Posterior cingulate gyrus (tissue), 11 donors: ENCODE measurements at places on chromosomes 7 and 10.
A peak's percentile ranks its signal among the peaks of the same experiment; 100 is the strongest.

DNA sequence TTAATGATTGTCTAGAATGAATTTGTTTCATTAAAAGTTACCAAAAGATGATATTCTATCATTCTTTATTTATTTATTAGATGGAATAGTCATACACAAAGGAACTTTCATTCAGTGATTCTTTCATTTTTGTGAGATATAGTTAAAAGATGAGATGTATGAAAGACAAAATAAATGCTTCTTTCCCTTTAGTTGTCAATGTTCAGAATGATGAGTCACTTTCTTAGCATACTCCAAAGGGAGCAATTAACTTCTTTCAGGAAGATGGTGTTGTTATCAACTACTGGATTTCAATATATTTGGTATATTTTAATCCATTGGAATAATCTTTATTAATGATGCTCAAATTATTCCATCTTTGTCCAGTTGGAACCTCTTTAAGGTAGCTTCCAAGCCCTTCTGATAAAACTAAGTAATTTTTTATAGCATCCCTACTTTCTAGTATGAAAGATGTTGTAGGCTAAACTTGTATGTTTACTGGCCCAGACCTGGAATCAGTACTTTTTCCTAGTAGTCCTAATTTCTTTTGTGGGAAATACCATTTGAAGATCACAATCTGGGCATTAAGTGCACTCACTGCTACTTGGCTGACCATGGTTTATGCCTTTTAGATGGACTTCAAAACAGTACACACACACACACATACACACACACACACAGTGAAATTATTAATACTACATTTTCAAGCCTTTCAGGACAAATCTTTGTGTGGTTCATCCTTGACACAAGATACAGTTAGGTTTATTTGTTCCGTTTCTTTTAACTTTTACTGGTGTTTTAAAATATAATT lies 2.5 kb downstream of the GIMAP7 start:
- DNase-seq: no peak

- DNase-seq: no peak
Observed at GRCh38 chr10:26627324-26627723, 70.2 kb upstream of the PDSS1 start.

- peak; percentile 85 for DNase-seq
Observed at GRCh38 chr7:2661602-2662272, 26.3 kb upstream of the AMZ1 start.

DNA sequence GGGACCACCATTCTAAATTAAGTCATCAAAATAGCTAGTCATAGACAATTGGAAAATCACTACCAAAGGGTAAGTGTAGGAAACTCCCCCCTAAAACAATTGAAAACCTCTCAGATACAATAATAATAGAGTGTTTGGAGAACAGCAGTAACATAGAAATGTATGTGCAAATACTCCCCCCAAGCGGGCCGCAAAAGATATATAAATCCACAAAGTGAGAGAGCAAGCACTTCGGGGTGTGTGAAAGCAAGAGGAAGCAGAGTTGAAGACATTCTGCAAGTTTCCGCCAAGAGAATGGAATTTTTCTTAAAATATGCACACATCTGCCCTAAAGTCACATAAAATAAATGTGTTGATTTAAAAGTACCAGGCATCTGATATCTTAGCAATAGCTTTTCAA lies 33.3 kb downstream of the CHCHD3 start:
- DNase-seq: no peak

- no peak for DNase-seq
Observed at GRCh38 chr7:2710286-2710655, 22.3 kb downstream of the AMZ1 start.

DNA sequence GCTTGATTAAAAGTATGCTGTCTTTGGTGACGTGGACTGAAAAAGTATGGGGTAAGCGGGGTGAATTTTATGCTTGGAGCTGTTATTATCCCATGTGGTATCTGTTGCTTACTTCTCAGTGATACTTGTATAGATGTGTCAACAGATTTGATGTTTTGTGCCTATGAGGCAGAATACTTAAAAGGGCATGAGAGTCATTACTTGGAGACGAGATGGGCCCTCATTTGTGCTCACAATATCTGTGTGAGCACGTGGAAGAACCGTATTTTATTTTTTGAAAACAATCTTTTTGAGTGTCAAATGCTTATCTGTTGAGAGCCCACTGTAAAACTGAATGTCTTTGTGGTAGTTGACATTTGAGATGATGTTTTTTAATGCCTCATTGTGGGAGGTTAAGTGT lies 281.9 kb downstream of the EXOC4 start:
- no peak for DNase-seq

DNA sequence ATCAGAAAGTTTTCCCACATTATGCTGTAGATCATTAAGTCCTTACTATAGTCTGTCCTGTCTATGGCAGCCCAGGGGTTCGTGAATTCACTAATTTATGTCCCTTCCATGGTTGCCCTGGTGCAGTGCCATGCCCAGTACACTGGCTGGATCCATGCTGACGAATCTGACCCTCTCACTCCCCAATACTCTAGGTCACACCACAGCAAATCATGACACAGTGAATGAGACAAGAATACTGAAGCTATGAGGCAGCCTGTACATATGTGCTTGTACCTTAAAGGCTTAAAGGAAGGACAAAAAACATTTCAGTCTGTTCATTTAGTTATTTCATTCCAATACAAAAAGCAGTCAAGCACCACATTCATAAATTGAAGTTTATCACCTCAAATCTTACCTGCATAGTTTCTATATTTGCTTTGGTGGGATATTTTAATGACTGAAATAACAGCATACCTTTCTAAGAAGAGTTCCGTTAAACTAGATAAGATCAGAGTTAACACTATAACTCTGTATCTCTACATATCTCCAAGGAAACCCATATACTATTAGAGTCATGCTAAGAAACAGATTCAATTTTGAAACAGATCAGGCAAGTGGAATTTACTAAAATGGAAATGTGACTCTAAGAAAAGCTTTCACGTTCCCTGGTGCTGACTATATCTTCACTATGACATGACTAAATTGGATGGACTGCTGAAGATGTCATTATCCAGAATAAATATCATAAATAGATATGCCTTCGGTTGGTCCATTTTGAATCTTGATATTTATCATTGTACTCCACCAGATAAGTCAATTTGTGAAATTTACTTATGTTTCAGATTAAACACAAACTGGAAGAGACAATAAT lies 36.7 kb downstream of the OSBPL3 start:
- no peak for DNase-seq

GRCh38 chr10:63605197-63605967 lies 84.2 kb downstream of the REEP3 start:
- DNase-seq: no peak
